NCI-H146 (cell line): ENCODE measurements at places on chromosomes 1 and 21.

GRCh38 chr1:17012775-17013490 lies 1.2 kb upstream of the ATP13A2 start:
- DNase-seq = no peak

- DNase-seq = no peak
Measured at GRCh38 chr1:226967665-226968064, 27.6 kb downstream of the COQ8A start.

GRCh38 chr1:244952940-244953339 lies 88.6 kb upstream of the HNRNPU start:
- no peak for DNase-seq

- no peak for DNase-seq
Measured at GRCh38 chr1:40860706-40861223, 1.4 kb downstream of the CITED4 start.

- DNase-seq = no peak
Measured at GRCh38 chr1:29975036-29975694, 738.8 kb downstream of the PTPRU start.

- DNase-seq = no peak
Measured at GRCh38 chr21:41769521-41769920, 2.7 kb upstream of the RIPK4 start.

DNA sequence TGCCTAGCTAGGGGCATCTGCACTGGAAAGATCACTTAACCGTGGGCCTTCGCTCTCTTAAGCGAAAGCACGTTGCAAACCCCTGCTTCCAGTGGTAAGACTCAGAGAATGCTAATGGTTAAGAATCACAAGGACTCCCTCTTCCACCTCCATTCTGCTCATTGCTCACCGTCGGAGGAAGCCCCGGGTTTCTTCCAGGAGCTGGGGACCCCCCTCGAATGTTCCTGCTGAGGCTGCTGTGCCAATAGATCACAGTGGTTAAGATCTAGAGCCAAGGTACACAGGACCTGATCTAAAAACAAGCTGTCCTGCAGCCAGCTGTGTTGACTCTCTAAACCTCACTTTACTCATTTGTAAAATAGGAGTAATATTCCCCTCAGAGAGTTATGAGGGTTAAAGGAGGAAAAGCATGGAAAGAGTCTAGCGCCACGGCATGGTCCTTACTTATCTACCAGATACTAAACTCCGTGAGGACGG lies 765 bp downstream of the VAMP3 start:
- DNase-seq = no peak

DNA sequence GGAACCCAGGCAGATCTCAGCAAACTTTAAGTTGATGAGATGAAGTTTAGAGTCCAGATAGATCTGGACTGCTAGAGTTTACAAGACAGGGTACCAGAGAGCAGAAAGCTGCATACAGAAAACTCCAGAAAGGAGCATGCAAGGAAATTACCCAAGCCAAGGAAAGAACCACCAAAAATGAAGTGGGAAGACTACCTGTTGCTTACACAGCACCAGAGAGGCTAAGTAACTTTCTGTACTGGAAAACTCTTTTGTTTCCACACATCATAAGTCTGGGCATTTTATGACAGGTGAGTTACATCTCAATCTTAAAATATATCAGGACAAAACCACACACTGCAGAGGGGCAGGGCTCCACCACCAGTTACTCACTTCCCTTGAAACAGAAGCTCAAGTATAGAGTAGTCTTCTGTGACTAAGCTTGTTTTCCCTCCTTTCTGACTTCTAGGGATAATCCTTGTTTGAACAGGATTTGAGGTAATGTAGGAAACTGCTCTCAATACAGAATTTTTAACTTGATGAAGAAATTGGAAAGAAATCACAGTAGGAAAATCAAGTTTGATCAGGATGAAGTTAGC lies 17.4 kb upstream of the GJA9 start:
- no peak for DNase-seq

GRCh38 chr1:101235696-101236515 lies 913 bp upstream of the S1PR1 start:
- DNase-seq = no peak

DNA sequence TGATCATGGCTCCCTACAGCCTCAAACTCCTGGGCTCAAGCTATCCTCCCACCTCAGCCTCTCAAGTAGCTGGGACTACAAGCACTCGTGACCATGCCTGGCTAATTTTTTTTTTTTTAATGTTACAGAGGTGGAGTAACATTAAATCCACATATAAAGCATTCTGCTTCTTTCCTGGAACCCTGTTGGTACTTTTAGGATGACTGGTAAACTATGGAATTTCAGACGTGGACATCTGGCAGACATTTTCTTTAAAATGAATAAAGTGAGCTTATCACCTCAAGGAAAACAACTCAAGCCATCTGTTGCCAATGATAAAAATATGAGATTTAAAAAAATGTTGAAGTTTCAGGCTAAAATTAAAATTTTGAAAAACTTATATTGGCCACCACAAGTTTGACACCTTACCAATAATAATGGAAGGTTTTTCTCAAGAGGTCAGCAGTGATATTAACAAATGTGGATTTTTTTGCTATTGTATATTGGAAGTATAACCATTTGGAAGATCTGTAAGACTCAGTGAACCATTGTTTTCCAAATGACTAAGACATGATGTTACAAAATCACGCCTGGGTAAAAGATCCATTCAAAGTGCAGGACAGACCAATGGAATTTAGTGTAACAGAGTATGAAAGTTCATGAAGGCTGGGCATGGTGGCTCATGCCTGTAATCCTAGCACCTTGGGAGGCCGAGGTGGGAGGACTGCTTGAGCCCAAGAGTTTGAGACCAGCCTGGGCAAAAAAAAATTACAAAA lies 52.7 kb upstream of the EIF4G3 start:
- DNase-seq = no peak

GRCh38 chr1:228149406-228150119 lies at the start of gene GJC2:
Gene GJC2, plus strand, starts transcription at chr1:228149930. Its CDS starts 7,829 bp downstream, at chr1:228157759.
- no peak for DNase-seq

- DNase-seq = no peak
Measured at GRCh38 chr21:44888581-44889550, 15.4 kb upstream of the PTTG1IP start.

DNA sequence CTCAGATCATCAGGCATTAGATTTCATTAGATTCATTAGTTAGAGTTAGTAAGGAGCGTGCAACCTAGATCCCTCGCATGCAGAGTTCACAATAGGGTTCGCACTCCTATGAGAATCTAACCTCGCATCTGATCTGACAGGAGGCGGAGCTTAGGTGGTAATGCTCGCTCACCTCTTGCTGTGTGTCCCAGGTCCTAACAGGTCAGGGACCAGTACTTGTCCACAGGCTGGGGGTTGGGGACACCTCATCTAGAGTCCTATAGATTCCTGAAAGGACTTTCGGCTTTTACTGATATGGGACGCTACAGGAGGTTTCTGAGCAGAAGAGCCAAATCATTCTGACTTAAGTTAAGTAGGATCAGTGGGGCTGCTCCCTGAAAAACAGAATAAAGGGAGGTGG lies 91.4 kb downstream of the AKT3 start:
- DNase-seq = no peak

- DNase-seq = no peak
Measured at GRCh38 chr1:78892260-78892840, 114.2 kb downstream of the ADGRL4 start.

DNA sequence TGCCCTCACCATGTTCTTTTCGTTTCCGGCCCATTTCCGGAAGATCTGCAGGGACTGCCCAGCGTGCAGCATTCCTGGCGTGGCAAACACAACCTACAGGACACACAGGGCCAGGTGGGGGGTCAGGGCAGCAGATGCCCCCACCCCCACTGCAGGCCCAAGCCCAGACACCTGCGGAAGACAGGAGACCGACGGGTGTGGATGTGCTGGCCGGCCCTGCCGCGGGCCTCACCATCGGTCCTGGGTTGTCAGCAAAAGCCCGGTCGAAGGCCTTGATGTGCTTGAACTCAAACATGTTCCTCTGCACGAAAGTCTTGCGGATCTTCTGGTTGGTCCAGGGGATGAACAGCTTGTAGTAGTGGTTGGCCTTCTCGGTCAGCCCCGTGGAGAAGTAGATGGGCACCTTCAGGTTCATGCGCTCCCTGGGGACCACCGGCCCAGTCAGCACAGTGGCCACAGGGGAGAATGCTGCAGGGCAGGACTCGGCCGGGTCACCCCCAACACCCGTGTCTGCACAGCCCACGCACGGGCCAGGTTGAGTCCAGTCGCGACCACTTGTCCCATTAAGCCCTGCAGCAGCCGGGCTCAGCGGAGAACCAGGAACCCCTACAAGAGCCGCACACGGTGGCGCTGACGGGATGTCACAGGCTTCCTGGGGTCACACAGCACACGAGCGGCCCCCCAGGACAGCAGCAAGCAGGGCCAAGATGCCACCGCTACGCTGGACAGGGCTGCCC lies 5.3 kb downstream of the PUSL1 start:
- DNase-seq = no peak

DNA sequence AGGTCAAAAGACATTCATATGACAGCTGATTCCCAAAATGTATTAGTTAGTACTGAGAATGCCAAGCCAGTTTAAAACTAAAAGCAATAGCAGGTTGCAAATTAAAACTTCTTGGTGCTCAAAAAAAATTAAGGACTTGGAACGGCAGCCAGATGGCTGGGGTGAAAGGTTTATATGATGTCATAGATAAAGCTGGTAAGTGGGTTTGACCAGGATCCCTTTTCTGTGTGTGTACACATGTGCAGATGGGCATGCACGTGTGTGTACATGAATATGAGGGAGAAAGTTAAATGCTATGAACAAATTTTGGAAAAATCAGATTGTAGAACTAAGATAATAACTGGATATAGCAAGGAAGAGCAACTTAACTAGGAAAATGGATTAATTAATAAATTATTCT lies 39.1 kb upstream of the DPH5 start:
- no peak for DNase-seq

DNA sequence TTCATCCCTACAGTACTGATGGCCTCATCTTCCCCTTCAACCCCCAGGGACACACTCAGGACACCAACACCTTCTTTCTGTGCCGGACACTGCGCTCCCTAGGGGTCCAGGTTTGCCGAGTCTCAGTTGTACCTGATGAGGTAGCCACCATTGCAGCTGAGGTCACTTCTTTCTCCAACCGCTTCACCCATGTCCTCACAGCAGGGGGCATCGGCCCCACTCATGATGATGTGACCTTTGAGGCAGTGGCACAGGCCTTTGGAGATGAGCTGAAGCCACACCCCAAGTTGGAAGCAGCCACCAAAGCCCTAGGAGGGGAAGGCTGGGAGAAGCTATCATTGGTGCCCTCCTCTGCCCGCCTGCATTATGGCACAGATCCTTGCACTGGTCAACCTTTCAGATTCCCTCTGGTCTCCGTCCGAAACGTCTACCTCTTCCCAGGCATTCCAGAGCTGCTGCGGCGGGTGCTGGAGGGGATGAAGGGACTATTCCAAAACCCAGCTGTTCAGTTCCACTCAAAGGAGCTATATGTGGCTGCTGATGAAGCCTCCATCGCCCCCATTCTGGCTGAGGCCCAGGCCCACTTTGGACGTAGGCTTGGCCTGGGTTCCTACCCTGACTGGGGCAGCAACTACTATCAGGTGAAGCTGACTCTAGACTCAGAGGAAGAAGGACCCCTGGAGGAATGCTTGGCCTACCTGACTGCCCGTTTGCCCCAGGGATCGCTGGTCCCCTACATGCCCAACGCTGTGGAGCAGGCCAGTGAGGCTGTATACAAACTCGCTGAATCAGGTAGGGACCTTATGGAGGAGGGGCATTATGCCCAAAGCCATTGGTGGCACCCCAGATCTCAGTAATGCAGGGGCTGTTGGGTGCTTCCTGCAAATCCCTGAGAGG lies 5.1 kb upstream of the LENEP start:
- no peak for DNase-seq

DNA sequence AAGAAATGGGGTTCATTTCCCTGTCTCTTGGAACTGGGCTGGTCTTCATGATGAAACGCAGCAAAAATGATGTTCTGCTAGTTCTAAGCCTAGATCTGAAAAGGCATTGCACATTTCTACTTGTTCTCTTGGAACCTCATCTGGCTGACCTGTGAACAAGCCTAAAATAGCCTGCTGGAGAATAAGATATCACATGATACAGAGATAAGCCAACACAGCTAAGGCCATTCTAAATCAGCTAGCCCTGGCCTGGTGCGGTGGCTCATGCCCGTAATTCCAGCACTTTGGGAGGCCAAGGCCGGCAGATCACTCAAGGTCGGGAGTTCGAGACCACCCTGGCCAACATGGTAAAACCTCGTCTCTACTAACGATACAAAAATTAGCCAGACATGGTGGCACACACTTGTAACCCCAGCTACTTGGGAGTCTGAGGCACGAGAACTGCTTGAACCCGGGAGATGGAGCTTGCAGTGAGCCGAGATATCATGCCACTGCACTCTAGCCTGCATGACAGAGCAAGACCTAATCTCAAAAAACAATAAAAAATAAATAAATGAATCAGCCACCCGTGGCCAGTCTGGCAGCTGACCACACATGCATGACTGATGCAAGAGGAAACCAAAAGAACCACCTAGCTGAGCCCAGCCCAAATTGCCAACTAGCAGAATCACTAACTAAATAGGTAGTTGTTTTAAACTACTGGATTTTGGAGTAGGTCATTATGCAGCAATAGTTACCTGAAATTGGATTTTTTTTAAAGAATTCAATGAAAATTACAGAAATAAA lies 18.0 kb downstream of the CD244 start:
- no peak for DNase-seq

- no peak for DNase-seq
Measured at GRCh38 chr1:177817937-177818875, 151.7 kb downstream of the SEC16B start.

DNA sequence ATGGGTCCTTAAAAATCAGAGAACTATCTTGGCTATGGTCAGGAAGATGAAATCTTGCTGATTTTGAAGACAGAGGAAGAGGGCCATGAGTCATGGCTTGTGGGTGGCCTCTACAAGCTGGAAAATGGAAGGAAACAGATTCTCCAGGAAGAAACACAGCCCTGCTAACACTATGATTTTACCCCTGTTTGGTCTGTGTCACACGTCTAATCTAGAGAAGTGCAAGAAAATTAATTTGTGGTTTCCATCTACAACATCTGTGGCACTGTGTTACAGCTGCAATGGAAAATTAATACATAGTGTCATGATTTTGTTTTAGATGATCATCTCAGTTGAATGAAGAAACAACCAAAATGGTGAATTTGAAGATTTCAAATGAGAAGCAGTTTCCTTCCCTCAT lies 288.7 kb upstream of the NRIP1 start:
- no peak for DNase-seq

DNA sequence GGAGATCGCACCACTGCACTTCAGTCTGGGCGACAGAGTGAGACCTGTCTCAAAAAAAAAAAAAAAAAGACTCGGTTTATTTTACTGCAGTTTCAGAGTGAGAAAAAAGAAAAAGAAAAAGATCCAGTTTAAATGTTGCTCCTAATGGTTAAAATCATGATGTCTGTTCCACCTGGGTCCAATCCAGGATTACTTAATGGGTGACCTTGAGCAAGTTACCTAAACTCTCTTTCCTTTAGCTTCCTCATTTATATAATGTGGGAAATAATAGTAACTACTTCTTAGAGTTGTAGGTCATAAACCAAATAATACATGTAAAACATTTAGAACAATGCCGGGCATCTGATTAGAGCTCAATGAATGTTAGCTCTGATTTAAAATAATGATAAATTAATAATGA lies 19.4 kb upstream of the RNF11 start:
- DNase-seq = no peak
